ENCODE measurements at places on chromosomes 11 and 22. TPM values are rescaled to one million over a fixed set of nuclear protein-coding genes. Genes with fewer than 3 reads are reported as not detected.

DNA sequence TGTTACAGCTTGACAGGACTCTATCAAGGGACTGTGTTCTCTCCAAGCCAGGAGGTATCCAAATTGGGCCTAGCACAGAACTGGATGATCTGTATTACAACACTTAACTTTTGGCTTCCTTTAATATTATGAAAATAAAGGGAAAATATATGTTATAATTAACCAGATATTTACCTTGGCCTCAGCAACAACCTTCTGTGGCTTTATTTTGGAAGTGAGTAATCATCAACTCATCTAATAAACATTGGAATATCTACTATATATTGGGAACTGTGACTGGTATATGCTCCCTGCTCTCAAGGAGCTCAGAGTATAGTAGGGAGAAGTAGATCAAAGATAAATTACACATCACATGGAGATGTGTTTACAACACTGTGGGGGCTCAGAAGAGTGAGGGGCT lies 352.2 kb downstream of the METTL15 start:
- DNase-seq, result no peak

DNA sequence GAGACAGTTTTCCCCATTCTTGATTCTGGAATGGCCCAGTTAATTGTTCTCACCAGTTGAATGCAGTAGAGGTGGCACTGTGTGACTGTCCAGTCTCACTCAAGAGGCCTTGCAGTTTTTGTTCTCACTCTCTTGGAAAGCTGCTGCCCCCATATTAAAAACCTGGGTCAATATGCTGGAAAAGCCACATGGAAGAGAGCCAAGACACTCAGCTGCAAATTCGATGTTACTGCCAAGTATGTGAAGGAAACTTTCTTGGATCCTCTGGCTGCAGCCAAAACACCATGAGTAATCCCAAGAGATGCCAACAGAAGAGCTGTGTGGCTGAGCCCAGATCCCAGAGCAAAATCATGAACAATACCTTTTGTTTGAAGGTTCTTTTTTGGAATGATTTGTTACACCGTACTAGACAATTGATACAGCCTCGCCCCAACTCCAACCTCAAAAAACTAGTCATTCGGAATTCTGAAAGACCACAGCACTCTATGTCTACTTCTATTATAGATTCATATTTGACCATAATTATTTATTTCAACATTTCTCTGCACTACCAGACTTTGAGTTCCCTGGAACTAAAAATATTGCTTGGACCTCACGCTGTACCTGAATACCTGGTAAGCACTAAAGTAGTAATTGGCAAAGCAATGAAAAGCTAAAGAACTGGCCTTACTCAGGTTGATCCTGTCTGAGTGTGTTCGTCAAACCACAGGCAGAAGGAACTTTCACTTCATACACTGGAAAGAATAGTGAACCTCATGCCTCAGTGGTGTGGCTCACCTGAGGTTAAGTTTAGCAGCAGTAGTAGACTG lies 378.8 kb downstream of the ETS1 start:
- DNase-seq, result no peak

GRCh38 chr11:36093548-36093947 lies 149.7 kb downstream of the LDLRAD3 start:
- no peak for DNase-seq

SUSD2 gene
- 1.7 TPM for total RNA-seq

AGBL2 gene
- total RNA-seq, result 12.1 TPM
